ENCODE measurements at places on chromosomes 11 and 22.

DNA sequence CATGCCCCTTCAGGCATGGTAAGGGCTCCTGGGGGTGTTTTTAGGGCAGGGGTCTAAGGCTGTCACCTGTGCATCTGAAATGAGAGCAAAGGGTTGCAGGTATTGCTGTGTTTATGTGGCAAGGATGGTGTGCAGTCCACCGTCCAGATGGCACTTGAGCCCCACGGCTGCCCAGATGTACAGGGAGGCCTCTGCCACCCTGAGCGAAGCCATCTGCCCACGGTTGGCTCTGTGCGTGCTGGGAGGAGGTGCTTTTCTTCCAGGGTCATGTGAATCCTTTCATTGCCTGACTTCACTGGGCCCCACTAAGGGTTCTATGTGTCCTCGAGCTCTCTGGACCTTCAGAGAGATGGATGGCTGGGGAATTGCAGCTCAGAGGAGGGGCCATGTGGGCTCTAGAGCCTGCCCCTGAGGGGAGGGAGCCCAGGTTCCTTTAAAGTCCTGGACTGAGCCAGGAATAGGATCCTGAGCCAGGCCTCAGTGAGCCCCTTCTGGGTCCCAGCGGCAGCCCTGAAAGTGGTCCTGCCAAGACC is 89.9 kb downstream of the CTTN start:
- no peak for DNase-seq

- DNase-seq = no peak
These were observed 21.5 kb downstream of the MYH9 start for GRCh38 chr22:36366291-36366708.

GRCh38 chr11:17547051-17547577 is at the start of gene OTOG:
Gene OTOG, plus strand, starts transcription at chr11:17547259. Its CDS starts 114 bp downstream, at chr11:17547373.
- DNase-seq = no peak

- no peak for DNase-seq
These were observed 13.7 kb downstream of the MFNG start for GRCh38 chr22:37472418-37473006.
